ENCODE measurements at places on chromosomes 6 and 20.

DNA sequence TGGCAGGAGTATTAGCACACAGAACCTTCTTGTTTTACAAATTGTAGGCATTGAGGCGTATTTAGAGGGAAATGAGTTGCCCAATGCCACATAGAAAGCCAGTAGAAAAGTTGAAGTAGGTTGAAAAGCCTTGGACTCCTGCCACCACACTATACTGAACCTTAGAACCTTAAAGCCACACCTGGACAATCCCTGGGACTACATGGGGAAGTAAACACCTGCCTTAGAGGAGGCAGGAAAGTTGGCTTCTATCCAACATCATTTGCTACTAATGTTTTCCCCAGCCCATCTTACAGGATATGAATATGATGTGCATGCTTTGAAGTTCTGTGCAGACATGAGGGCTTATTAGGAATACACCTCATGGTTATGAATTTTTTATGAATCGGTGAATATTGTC, 5.3 kb upstream of the EPPIN start:
- no peak for DNase-seq

DNA sequence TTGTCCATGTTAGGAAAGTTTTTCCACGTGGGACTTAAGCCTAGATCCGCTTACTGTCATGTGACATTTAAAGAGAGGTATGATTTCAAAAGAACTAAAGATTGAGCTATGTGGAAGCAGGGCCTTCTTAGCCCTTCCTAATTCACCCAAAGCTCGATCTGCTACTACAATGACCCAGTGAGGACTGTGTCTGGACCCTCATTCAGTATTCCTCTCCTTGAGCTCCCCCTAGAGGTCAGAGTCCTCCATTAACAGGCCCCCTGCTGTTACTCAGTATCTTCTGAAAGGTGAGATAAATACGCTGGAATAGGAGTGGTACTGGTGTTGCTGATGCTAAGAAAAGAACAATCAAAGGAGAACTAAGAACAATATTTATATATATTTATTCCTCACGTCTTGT, 414.0 kb downstream of the GJA1 start:
- peak; percentile 90 for DNase-seq

- peak; percentile 84 for DNase-seq
Observed at GRCh38 chr6:150418827-150419594, 50.2 kb downstream of the IYD start.

DNA sequence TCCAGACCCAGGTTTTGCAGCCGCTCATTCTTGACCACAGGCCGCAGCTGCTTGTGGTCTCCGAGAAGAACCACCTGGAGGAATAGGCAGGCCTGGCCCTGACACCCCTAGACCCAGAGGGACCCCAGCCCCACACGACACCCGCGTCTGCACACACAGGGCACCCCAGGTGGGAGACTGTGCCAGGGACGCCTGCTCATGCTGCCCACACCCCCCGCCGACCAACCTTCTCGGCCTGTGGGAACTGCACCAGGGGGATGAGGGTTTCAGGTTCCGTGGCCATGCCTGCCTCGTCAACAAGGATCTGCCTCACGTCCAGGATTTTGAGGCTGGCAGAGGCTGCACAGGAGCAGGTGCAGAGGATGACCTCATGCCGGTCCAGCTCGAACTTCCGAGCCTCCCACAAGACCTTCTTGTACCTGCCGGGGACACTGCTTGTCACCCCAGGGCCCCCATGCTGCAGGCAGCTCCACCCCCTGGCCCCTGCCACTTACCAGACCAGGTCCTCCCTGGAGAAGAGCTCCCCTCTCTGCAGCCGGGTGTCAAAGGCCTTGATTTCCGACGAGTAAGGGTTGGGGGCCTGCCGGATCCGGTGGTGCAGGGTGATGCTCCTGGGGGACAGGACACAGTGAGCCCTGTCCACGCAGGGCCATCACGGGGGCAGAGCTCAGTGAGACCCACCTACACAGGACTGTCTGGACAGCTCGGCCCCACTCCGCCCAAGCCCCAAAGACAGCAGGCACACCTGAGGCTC, 7.1 kb downstream of the FNDC11 start:
- no peak for DNase-seq

- DNase-seq: no peak
Observed at GRCh38 chr6:170305805-170306323, 694 bp upstream of the FAM120B start.

- no peak for DNase-seq
Observed at GRCh38 chr6:12848964-12849808, 132.6 kb downstream of the PHACTR1 start.

GRCh38 chr20:32496811-32497533, 88.2 kb downstream of the NOL4L start:
- no peak for DNase-seq

DNA sequence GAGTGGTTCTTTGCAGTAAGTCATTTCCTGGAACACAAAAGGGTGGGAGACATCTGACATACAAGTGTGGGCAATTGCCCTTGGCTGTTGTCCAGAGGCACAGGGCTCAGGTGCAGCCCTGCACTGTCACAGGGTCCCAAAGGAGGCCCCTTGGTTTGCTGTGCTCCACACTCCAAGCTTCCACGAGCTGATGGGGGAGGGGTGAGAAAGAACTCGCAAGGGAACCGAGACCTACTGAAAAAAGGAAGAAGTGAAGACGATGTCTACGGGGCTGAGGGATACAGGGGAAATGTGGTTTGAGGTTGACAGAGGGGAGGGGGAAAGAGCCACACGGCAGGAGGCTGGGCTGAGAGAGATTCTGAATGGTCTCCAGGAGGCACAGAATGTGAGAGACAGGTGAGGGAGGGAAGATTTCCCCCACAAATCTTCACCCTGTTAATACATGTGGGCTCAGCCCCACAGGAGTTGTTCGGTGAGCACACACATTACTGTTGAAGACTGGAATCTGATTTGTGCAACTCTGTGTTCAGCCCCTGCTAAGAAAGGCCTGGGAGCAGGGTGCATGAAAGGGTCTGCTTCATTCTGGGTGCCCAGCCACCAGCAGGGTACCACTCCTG, 123.4 kb downstream of the LY86 start:
- DNase-seq: peak; percentile 94

Measured in hematopoietic multipotent progenitor cell treated with erythropoietin and hydrocortisone succinate and interleukin-3 and kit ligand, for 4 days (in vitro differentiated cells).